Prostate gland (tissue), 2 donors: ENCODE measurements at places on chromosomes 5 and 9. TPM values are rescaled to one million over a fixed set of nuclear protein-coding genes. Genes with fewer than 3 reads are reported as not detected.

Gene C9orf50
- total RNA-seq: not detected

Gene NIPAL4
- total RNA-seq: 2.8 TPM

GRCh38 chr5:151005950-151006576 is 14.3 kb upstream of the GPX3 start:
- no peaks in the 10 kb centered on the region for H3K27me3 ChIP-seq
- H3K27ac ChIP-seq: peak overlapping the region; percentile 70
- H3K4me3 ChIP-seq: no peak overlapping the region
- peaks cover 3% of the 10 kb centered on the region for H3K4me1 ChIP-seq
- no peaks in the 10 kb centered on the region for H3K36me3 ChIP-seq

DNA sequence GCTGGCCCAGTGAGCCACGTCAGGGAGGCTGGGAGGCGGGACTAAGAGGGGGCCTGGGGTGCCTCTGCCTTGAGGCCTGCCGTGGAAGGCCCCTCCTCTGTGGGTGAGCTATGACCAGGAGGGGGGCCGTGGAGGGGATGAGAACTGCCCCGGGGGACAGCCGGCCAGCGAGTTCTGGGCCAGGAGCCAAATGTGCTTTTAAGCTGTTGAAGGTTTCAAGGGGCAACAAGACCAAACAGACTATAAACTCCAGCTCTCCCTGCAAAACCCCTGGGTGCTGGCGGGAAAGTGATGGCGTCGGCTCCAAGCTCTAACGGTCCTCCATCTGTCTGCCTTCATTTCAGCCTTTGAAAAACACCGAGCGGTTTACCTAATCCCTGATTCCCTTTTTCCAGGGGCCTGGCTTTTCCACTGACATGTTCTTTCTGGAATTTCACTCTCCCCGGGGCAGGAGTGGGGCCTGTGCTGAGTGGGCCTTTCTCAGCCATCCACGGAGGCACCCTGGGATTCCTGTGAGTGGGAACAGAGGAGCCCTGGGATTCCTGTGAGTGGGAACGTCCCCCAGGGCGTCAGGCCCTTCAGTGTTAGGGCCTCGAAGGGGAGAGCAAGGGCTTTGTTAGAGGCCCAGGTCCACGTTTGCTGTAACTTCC is 65.6 kb downstream of the COL5A1 start:
- peak overlapping the region; percentile 60 for H3K27ac ChIP-seq
- H3K27me3 ChIP-seq: peaks cover 4% of the 10 kb centered on the region
- peak; percentile 47 for DNase-seq
- H3K36me3 ChIP-seq: no peaks in the 10 kb centered on the region

DNA sequence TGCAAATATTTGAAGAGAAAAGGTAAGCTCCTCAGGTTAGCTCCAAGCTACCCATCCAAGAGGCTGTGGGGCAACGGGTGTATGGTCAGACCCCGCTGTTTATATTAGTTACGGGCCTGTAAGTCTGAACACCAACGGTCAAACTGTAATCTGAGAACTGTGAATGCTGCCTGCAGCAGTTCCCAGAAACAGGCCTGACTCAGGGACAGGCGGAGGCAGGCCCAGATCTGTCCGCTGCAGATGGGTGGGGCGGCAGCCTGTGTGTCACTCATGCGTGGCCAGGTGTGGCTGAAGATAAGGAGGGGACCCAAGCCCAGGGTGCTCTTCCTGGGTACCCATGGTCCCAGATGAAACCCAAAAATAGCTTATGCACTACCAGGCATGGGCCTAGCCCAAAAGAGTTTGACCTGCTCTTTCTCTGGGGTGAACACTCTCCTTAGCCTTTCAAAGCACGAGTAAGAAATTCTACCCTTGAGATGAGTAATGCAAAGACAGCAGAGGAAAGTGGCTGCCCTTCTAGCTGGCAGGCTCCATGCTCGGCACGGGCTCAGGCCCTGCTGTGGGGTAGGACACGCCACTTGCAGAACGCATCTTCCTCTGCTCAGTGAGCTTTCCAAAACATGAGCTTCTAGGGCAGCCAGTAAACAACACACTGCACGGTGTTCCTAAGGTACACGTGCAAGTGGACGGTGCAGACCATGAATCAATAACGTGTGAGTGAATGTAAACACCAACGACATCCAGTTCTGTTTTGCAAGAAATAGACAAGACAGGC is 9.1 kb downstream of the UBAC1 start:
- H3K27me3 ChIP-seq: no peaks in the 10 kb centered on the region
- peaks cover under 1% of the 10 kb centered on the region for H3K36me3 ChIP-seq
- peak overlapping the region; percentile 56 for H3K27ac ChIP-seq
- H3K4me3 ChIP-seq: no peak overlapping the region

GRCh38 chr5:145500710-145501109 is 334.4 kb downstream of the PRELID2 start:
- no peak overlapping the region for H3K27ac ChIP-seq
- H3K4me1 ChIP-seq: no peaks in the 10 kb centered on the region
- DNase-seq: no peak
- no peak overlapping the region for H3K4me3 ChIP-seq
- no peaks in the 10 kb centered on the region for H3K36me3 ChIP-seq

DNA sequence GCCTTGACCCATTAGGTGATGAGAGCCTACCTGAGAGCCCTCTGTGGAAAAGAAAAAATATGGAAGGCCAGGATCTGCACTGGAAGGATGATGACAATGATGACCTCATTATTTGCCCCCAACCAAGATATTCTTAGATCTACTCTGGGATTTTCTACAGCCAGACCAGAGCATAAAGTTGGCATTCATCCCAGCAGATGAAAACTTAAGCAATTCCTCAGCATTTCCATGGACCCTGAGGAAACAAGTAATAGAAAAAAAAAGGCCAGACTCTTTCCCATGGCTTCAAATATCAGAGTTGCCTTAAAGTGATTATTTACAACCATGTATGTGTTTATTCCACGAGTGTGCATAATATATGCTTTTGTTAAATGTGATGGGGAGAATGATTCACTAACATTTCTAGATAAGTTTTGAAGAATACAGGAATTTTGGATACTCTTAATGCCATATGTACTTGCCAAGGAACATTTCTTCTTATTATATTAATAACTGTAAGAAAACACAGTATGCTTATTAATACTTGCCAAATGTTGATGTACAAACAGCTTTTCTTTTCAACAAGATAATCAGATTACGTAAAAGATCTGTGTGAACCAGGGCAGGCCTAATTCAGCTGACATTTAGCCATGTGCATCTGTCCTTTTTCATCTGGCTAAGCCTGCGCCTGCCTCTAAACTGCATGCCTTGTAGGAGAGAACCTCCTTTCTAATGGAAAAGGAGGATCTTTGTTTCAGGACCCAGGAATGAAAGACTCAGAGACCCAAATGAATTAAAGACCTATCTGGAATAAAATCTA is 94.8 kb downstream of the ARRDC3 start:
- no peaks in the 10 kb centered on the region for H3K27me3 ChIP-seq
- no peak overlapping the region for H3K4me3 ChIP-seq
- no peaks in the 10 kb centered on the region for H3K36me3 ChIP-seq
- H3K4me1 ChIP-seq: no peaks in the 10 kb centered on the region
- no peak overlapping the region for H3K27ac ChIP-seq

DNA sequence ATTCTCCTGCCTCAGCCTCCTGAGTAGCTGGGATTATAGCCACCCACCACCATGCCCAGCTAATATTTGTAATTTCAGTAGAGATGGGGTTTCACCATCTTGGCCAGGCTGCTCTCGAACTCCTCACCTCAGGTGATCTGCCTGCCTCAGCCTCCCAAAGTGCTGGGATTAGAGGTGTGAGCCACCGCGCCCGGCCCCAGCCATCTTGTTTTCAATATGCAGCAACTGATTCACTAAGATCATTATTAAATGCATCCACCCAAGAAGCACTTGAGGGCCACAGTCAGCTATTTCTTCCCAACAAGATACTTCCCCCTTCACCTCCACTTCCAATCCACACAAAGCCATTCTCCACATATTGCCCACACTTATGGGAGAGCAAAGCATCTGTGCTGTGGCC is 115.8 kb downstream of the BNC2 start:
- H3K4me3 ChIP-seq: no peak overlapping the region
- no peaks in the 10 kb centered on the region for H3K27me3 ChIP-seq
- no peaks in the 10 kb centered on the region for H3K36me3 ChIP-seq
- H3K4me1 ChIP-seq: no peaks in the 10 kb centered on the region
- H3K27ac ChIP-seq: no peak overlapping the region
- no peak for DNase-seq

GRCh38 chr9:87040410-87041009 is 93.2 kb upstream of the GAS1 start:
- no peaks in the 10 kb centered on the region for H3K4me1 ChIP-seq
- H3K4me3 ChIP-seq: no peak overlapping the region
- no peak for DNase-seq
- no peaks in the 10 kb centered on the region for H3K27me3 ChIP-seq

DNA sequence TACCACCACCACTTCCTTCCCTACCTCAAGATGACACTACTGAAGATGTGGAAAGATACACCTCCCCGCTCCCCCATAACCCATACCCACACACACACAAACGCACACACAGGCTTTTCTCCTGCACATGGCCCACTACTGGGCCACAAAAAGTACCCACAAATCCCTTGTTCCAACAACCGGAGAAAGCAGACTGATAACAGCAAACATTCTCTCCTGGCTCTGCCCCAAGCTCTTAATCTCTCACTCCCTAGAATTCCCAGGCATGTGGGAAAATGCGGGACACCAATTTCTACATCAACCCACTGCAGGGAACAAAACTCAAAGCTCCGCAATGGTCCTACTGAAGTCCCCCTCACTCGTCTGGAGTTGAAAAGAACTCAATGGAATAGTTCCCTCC is 611.0 kb upstream of the KLF4 start:
- H3K27ac ChIP-seq: no peak overlapping the region
- H3K4me3 ChIP-seq: no peak overlapping the region
- H3K27me3 ChIP-seq: no peaks in the 10 kb centered on the region
- DNase-seq: no peak

- H3K27ac ChIP-seq: peak overlapping the region; percentile 66
- H3K36me3 ChIP-seq: no peaks in the 10 kb centered on the region
- no peaks in the 10 kb centered on the region for H3K4me1 ChIP-seq
- peak overlapping the region; percentile 46 for H3K4me3 ChIP-seq
- no peaks in the 10 kb centered on the region for H3K27me3 ChIP-seq
Observed at GRCh38 chr5:107671742-107672210, 1.0 kb upstream of the EFNA5 start.

GRCh38 chr9:14242150-14242805 is 71.7 kb downstream of the NFIB start:
- DNase-seq: no peak
- no peak overlapping the region for H3K27ac ChIP-seq
- no peak overlapping the region for H3K4me3 ChIP-seq
- no peaks in the 10 kb centered on the region for H3K4me1 ChIP-seq
- no peaks in the 10 kb centered on the region for H3K27me3 ChIP-seq
